A549 treated with ZK216348 at 1 μM for 4 hours (cell line): ENCODE measurements at places on chromosomes 1 and 21. TPM values are rescaled to one million over a fixed set of nuclear protein-coding genes. Genes with fewer than 3 reads are reported as not detected.

HFM1 gene
- total RNA-seq: not detected in 5 replicates

RPE65 gene
- not detected in 5 replicates for total RNA-seq

RC3H1 gene
- 4.7 to 7.7 TPM (median 6.6 TPM) in 5 replicates for total RNA-seq

PGBD5 gene
- 0.31 to 0.53 TPM (median 0.42 TPM) in 5 replicates for total RNA-seq

MAP10 gene
- total RNA-seq: 0.52 to 1.3 TPM (median 0.92 TPM) in 5 replicates

MTARC1 gene
- 8.2 to 12.0 TPM (median 9.9 TPM) in 5 replicates for total RNA-seq

S100A3 gene
- total RNA-seq: 86.7 to 117 TPM (median 103 TPM) in 5 replicates

C1orf50 gene
- 2.3 to 5.5 TPM (median 3.9 TPM) in 5 replicates for total RNA-seq

AUNIP gene
- 7.1 to 10.4 TPM (median 8.3 TPM) in 5 replicates for total RNA-seq

TFF3 gene
- total RNA-seq: not detected in 5 replicates

SH2D1B gene
- 0.08 to 0.18 TPM (median 0.09 TPM) in 5 replicates for total RNA-seq

DISP3 gene
- total RNA-seq: 0.15 to 0.44 TPM (median 0.37 TPM) in 4 of 5 replicates, not detected in the other

ABCG1 gene
- 2.3 to 3.3 TPM (median 2.9 TPM) in 5 replicates for total RNA-seq

LCE2C gene
- total RNA-seq: not detected in 5 replicates

LMX1A gene
- not detected in 5 replicates for total RNA-seq

DNAH14 gene
- total RNA-seq: 10.9 to 22.4 TPM (median 16.4 TPM) in 5 replicates

NCAM2 gene
- total RNA-seq: not detected in 5 replicates

HYI gene
- 11.5 to 18.6 TPM (median 16.5 TPM) in 5 replicates for total RNA-seq

LIN28A gene
- total RNA-seq: not detected in 5 replicates
